Effector memory CD8-positive, alpha-beta T cell (primary cell): ENCODE measurements at places on chromosomes 2 and 18.

GRCh38 chr2:59236723-59237122 is 995.6 kb upstream of the FANCL start:
- no peak for DNase-seq

DNA sequence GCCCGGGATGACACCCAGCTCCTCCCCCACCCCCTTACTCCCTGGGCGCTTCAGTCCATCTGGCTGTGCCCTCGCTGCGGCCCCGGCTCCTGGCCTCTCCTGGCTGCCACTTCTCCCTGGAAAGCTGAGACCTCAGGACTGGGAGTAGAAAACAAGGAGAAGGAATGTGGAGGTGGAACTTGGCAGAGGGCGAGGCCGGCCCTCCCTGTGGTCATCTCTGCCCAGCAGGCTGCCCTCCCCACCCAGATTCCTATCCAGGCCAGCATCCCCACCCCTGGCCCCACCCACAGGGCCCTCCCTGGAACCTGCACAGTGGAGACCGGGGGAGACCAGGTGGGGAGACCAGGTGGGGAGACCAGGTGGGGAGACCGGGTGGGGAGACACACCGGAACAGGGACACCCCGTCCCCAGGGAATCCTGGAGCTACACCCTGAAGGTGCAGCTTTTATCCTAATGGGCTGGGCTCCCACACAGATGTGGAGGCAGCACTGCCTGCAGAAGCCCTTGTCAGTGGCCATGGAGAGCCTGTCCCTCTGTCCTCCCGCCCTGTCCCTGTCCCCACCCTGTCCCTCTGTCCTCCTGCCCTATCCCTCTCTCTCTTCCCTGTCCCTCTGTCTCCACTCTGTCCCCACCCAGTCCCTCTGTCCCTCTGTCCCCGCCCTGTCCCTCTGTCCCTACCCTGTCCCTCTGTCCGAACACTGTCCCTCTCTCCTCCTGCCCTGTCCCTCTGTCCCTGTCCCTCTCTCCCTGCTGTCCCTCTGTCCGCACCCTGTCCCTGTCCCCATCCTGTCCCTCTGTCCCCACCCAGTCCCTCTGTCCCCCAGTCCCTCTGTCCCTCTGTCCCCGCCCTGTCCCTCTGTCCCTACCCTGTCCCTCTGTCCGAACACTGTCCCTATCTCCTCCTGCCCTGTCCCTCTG is 157.1 kb downstream of the PXDN start:
- no peak for DNase-seq

DNA sequence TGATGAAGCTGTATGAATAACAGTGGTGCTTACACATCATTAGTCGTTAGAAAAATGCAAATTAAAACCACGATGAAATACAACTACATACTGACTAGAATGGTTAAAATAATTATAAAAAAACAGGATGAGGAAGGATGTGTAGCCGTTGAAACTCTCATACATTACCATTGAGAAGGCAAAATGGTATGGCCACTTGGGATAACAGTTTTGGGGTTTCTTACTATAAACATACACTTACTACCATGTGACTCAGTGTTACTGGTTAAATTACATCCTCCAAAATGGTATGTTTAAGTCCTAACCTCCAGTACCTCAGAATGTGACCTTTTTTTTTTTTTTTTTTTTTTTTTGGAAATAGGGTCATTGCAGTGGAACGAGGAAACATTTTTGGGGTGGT is 58.4 kb downstream of the UBE2E3 start:
- DNase-seq = no peak

GRCh38 chr2:43737097-43737854 is 36.6 kb upstream of the DYNC2LI1 start:
- DNase-seq = no peak

- no peak for DNase-seq
Observed at GRCh38 chr2:128500138-128500800, 181.6 kb upstream of the HS6ST1 start.

GRCh38 chr2:108133457-108133856 is 106.3 kb upstream of the SULT1C3 start:
- no peak for DNase-seq

- no peak for DNase-seq
Observed at GRCh38 chr2:38394903-38395341, 17.8 kb upstream of the ATL2 start.

GRCh38 chr2:144414324-144414845 is 105.5 kb downstream of the ZEB2 start:
- no peak for DNase-seq

GRCh38 chr2:174219321-174219720 is 29.0 kb downstream of the OLA1 start:
- no peak for DNase-seq
